ENCODE measurements at places on chromosomes 16 and 17. TPM values are rescaled to one million over a fixed set of nuclear protein-coding genes. Genes with fewer than 3 reads are reported as not detected.

NPIPB4 gene
- total RNA-seq: 59.6 TPM

- no peak for DNase-seq
Observed at GRCh38 chr16:75111514-75111940, 5.1 kb downstream of the LDHD start.

DNA sequence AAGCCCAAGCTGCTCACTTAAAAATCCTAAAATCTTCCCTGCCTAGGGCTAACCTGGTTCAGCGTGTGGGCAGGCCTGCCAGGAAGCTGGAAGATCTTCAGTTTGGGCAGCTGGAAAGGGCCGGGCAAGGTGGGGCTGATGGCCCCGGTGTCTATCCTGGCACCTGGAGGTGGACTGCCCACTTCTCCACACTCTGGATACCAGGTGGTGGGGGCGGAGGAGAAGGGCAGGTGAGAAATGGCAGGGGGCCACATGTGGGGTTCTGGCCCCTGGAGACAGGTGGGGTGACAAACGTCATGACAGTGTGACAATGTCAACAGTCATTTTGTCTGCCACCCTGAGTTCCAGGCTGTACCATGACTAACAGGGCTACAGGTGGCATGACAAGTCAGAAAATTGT, 78.5 kb upstream of the C16orf82 start:
- no peak for DNase-seq

GRCh38 chr17:82325286-82326180, 8.0 kb downstream of the SECTM1 start:
- DNase-seq: no peak

GRCh38 chr16:69399361-69399760, 13.6 kb upstream of the TERF2 start:
- no peak for DNase-seq

DNA sequence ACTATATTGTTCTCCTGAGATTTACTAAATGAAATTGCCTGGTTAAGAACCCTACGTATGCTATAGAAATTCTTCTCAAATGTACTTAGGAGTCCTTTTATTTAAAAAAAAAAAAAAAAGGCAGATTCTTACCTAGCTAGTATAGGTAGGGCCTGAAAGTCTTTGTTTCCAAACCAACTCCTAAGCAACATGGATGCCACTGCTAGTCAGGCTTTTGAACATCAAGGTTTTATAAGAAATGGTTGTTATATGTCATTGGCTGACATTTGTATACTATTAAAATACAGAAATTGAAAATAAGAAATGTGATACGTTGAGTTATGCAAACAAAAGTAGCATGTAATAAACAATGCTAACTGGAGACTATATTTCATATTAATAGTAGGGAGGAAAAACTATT, 1.2 kb downstream of the EVI2A start:
- DNase-seq: no peak

DNA sequence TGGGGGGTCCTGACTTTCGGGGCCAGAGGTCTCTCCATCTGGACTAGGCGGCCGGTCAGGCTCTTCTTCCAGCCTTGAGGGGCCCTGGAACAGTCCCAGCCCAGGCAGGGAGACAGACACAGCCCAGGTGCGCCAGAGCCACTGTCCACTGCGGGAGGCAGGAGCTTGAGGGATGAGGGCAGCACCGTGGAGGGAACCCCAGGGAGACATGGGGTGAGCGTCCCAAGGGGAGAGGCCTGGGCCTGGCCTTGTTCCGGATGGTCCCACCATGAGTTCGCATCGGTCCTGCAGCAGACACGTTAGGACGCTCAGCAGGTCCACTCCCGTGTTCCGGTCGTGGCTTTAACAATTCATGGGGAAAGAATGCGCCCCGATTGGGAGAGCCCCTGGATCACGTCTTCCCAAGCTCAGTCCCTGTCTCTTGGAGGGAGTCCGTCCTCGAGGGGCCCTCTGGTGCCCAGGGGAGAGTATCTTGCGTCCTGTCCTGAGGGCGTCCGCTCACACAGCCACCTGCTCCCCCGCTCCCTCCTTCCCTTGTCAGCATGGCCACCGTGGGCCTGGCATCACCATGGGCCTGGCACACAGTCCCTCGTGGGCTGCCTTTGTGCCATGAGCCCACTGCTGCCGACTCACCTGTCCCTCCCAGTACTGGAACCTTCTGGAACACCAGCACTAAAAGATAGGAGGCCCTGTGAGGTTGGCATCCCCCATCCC, 6.7 kb upstream of the NUDT16L1 start:
- DNase-seq: no peak

SBK1 gene
- 1.3 TPM for total RNA-seq

MC1R gene
- 3.4 TPM for total RNA-seq

- DNase-seq: no peak
Observed at GRCh38 chr17:9195411-9195810, 174.1 kb downstream of the NTN1 start.

DNA sequence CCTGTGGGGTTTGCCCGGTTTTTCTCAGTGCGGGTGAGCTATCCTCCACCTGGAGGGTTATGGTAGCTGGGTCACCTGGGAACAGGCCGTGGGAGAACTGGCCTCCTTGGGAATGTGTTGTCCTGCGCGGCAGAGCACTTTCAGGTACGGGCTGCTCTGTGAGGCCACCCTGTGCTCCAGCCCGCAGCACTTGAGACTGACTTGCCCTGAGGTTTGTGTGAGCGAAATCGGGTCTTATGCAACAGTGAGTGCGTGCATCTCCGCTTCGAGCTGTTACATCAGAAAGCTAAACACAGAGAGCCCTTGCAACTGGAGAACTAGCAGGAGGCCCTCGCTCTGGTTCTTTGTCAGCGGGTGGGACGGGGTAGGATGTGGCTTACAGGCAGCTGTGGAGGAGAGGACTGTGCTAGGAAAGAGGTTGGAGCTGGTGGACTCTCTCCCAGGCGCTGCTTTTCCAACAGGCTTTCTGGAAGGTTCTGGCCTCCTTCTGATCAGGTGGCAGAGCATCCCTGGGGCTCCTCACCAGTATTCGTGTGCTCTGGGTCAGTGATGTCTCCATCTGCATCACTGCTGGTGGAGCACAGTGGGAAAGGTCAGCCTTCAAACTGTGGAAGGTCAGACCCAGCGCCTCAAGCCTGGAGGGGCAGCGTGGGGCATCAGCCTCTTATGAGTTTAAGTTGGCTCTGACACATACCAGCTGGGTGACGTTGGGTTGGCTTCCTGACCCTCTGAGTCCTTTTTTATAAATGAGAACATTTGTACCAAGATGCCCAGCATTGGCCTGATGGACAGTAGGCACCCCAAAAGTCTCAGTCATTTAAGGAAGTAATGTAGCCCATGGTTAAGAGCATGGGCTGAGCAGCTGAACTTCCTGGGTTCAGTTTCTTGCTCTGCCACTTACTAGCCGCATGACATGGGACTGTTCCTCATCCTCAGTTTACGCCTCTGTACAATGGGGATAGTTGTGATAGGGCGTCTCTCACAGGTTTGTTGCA, 76.3 kb downstream of the KSR1 start:
- DNase-seq: no peak

- DNase-seq: peak; percentile 63
Observed at GRCh38 chr17:38449364-38449763, 21.1 kb downstream of the ARHGAP23 start.

DNA sequence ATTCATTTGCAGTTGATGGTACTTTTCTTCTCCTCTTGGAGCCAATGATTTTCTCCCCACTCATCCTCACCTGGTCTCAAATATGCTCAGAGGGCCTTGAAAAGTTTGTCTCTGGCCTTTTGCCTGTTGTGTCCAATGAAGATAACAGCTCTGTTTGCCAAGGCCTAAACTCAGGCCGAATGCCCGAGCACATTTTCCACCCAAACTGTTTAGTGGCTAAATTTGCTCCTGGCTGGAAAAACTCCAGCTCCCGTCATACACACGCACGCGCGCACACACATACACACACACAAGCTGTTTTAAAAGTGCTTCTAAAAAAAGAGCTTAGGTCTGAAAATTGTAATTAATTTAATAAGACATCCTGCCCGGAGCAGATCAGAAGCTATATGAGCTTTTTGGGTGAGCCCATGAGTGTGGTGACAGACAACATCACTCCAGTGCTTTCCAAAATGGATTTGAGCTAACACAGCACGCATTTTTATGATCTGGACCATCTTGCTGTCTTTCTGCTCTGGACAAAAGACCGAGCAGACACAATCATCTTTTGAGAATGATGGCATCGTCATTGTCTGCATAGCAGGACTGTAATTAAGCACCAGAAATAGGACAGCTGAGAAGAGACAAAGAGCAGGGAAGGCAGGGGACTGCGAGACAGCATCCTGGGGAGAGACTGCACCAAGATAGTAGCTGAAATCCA, 48.9 kb downstream of the IRX6 start:
- no peak for DNase-seq

DNA sequence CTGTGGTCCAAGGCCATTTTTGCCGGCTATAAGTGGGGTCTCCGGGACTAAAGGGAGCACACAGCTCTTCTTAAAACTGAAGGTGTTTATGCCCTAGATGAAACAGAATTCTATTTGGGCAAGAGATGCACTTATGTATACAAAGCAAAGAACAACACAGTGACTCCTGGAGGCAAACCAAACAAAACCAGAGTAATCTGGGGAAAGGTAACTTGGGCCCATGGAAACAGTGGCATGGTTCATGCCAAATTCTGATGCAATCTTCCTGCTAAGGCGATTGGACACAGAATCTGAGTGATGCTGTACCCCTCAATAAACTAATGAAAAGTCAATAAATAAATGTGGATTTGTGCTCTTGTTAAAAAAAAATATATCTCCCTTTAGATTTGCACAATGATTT, 20.2 kb upstream of the SHISA9 start:
- DNase-seq: no peak

HOXB9 gene
- not detected for total RNA-seq

DNA sequence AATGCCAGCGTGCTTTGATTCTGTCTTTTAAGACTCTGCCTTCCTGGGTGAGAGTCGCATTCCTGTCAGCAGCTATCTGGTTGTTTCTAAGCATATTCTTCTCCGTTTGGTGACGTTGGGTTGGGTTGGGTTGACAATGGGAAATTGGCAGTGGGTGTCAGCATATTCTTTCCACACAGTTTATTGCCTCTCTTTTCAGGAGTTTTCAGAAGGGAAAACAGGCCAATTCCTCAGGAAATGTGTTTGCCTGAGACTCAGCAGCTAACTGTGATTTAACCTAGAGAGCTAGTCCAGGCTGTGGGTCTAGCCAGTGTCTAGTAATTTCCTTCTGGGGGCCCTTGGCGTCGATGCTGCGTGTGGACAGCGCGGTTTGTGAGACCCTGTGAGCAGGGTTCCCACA, 21.2 kb downstream of the EPN2 start:
- DNase-seq: no peak

DNA sequence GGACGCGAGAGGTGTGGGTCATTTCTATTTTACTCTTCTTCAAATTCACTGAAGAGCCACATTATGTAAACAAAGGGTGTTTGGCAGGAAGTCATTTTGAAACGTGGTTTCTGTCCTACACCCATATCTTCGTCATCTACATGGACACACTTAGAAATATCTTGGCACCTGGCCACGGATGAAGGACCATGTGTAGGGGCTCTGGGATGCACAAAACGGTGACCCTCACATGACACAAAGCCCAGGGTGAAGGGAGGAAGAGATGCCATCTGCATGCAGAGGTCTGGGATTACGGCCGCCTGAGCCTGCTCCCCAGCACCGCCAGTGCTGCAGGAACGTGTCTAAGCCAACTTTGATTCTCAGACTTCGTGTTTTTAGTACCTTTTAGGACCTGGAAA, 130.2 kb upstream of the CHMP6 start:
- no peak for DNase-seq

GRCh38 chr16:23692190-23692837, 13.6 kb downstream of the PLK1 start:
- DNase-seq: no peak

DNA sequence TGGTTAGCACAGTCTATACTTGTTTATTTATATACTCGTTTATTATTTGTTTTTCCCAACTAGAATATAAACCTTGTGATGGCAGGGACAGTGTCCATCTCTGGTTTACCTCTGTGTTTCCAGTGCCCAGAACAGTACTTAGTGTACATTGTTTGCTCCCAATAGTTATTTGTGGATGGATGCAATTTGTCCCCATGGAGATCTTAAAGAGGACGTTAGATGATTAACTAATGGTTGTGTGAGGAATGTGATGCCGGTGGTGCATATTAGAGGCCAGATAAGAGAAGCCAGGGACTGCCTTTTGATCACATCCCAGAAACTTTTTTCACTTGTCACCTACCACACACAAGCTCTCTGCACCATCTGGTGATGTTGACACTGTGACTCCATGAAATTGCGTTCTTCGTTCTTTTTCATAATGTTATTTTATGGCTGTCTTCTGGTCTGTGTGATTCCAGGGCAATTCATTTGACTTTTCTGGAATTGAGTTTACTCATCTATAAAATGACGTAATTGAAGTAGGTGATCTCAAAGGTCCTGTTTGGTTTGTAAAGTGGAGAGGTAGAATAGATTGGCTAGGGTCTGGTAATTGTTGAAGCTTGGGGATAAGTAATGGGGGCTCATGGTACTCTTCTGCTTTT, 1.2 kb downstream of the COX10 start:
- no peak for DNase-seq

CFAP97D1 gene
- not detected for total RNA-seq

DNA sequence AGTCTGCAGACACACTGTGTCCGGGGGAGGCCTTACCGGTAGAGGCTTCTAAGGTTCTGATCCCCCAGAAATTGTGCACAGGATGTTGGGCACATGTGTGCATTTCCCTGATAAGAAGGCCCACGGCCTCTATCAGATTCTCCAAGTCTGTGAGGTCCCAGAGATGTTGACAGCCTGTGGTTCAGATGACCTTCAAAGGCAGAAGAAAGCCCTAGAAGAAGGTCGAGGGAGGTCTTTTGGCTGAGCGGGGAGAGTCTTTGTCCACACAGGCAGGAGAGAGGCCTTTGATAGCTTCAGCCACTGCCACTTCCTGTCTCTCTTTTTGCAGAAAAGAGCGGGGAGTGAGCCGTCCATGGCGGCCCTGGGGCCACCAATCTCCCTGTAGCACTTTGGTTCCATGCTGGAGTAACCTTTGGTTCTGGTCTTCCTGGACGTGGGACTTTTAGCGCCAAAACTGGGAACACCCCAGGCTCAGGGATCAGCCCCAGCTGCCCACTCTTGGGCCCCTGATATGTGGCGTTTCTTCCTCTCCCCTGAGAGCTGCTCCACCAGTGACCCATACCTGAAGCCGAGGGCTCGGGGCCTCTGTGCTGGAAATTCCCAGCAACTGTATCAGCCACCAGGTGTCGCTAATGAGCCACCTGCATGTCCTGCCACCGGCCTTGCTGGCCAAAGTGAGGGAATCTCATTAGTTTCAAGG, 28.1 kb upstream of the LGALS9 start:
- DNase-seq: peak; percentile 94

ACOX1 gene
- 71.2 TPM for total RNA-seq

SLC5A11 gene
- total RNA-seq: not detected

DNA sequence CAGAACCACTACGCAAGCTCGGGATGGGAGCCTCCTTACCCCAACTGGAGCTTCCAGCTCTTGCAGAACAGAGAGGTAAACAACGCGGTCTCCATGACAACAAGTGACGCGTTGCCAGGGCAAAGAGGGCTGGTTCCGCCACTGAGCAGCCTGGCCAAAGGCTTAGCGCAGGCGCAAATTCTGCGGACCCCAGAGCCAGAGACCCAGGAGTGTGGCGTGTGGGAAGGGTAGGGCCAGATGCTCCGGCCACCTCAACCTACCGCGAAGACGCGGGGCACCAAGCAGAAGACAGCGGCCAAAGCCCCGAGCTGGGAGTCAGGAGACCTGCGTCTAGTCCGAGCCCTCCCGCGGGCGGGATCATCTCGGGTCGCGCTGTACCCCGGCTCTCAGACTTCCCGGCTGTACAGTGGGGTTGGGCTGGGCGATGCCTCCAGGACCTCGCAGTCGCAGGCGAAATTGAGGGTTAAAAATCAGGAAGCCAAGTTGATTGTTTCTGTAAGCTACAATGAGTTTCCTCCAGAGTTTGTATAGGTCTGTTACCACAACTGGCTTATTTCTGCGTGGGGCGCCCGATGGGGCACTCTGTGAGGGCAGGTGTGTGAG, at the start of gene TEKT1:
Gene TEKT1 (minus strand): TSS at position 69 of the 603 bp plus-strand sequence. CDS start 1,353 bp downstream, outside the sequence.
- DNase-seq: peak; percentile 79
